ENCODE measurements at places on chromosomes 2 and 18.
A peak's percentile ranks its signal among the peaks of the same experiment; 100 is the strongest.

- DNase-seq, result no peak
Observed at GRCh38 chr18:78792736-78793135, 186.9 kb upstream of the SALL3 start.

GRCh38 chr2:192195548-192196418 is 1.1 kb upstream of the TMEFF2 start:
- DNase-seq, result no peak

DNA sequence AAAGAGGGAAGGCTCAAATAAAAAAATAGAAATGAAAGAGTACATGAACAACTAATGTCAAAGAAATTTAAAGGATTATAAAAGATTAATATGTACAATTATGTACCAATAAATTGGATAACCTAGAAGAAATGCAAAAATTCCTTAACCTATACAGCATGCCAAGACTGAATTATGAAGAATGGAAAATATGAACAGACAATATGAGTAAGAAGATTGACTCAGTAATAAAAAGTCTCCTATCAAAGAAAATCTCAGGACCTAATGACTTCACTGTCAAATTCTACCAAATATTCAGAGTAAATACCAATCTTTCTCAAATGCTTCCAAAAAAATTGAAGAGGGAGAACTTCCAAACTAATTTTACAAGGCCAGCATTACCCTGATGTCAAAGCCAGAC is 120.2 kb upstream of the SPOPL start:
- DNase-seq, result no peak

DNA sequence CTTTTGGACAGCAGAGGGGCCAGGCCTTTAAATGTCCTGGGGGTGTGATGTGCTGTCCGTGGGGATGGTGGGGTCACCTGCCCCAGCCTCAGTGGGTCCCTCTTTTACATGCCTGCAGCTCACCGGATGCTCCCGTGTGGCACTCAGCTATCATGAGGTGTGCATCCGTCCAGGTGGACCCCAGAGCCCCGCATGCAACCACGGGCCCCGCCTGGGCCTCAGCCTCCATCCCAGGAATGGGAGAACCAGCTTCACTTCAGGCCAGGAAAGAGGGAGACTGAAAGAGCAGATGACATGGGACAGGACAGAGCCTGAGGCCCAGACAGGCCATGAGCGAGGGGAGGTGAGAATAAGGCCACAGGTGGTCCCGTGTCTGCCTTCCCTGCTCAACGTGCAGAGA is 37.5 kb downstream of the RAMP1 start:
- no peak for DNase-seq

DNA sequence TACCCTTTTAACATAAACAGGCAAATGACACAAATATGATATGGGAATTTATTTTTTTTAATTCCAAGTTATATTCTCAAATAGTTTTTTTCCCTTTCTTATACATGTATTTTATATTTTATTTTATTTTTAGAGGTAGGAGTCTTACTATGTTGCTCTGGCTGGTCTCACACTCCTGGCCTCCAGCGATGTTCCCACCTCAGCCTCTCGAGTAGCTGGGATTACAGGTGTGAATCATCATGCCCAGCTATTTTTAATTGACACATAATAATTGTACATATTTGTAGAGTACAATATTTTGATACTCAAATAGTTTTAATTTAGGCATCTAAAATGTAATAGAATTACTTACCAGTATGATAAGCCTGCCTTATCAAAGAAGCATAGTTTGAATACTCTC is 12.2 kb downstream of the BAZ2B start:
- no peak for DNase-seq

DNA sequence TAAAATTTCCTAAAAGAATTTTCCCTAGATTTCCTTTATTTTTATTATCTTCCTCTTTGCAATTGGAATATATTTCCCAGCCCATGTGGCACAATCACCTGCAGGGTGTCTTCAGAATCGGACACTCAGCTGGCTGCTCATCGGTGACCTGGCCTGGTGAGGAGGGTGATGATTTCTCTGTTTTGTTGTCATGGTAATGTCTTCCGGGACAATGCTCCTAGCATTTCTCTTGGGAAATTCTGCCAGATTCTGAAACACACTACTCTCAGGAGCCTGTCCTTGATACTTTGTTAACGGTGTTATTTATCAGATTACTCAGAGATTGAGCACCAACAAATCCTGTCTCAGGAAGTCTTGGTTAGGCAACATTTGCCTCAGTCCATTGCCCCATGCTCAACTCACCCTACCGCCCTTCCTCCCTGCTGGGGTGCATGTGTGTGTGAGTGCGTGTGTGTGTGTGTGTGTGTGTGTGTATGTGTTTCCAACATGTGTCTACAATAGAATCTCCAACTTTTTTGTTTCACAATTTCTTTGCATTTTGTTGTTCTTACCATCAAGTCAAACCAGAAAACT is 70.3 kb downstream of the MYT1L start:
- DNase-seq, result peak; percentile 51

DNA sequence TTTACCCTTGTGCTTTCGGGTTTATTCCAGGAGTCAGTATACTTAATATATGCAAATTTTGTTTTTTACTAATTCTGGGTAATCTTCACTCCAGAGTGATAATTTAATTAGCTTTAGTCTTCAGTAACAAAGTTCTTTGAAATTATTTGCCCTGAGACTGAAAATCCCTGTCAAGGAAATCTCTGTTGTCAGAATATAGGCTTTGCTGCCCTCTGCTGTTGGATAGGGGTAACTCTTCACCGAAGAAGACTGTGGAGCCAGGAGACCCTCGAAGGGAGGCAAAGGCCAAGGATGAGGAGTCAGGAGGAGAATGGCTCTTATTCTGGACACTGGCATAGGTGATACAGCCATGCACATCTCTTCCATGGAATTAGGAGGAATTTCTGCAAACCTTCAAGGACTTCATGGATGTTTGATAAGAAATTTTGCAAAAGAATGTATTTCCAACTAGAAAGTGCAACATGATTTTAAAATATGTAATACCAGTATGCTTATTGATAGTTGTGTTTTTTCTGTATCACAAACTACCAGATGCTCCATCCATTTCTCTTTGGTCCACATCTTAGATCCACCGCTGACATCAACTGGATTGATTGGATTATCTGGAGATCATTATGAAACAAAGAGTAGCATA is 182.3 kb downstream of the RDH14 start:
- DNase-seq, result peak; percentile 46

GRCh38 chr2:29309090-29310029 is 194.1 kb downstream of the CLIP4 start:
- DNase-seq, result peak; percentile 66

- no peak for DNase-seq
Observed at GRCh38 chr2:8059794-8060193, 622.1 kb upstream of the ID2 start.

- no peak for DNase-seq
Observed at GRCh38 chr2:151114874-151115273, 146.8 kb downstream of the RBM43 start.

DNA sequence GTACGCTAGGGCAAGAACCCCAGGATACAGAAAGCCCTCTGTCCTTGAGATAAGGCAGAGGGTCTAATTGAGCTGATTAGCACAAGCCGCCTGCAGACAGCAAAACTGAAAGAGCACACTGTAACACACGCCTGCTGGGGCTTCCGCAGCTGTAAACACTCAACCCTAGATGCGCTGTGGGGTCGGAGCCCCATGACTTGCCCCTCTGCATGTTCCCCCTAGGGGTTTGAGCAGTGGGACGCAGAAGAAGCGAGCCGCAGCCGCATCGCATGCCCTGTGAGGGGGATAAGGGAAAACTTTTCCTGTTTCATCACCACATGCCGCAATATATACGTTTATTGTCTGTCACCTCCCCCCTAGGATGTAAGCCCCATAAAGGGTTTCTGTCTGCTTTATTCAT is 384.6 kb downstream of the PLCL1 start:
- no peak for DNase-seq

GRCh38 chr2:239193925-239194677 is 206.7 kb downstream of the HDAC4 start:
- no peak for DNase-seq

DNA sequence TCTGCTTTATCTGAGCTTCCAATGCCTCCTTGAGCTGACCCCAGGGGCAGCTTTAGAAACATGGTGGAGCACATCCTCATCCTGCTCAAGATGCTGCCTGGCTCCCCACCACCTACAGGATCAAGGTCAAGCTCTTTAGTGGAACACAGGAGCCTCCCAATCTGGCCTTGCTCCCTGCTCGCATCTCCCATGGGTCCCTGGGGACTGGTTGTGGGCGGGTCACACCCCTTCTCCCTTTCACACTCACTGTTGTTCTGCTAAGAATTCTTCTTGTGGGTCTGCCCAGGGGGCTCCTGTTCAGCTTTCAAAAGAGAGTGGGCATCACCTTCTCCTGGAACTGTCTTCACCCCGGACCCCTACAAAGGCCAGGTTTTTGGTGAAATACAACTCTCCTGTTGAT is 8.4 kb upstream of the NT5DC4 start:
- DNase-seq, result no peak

DNA sequence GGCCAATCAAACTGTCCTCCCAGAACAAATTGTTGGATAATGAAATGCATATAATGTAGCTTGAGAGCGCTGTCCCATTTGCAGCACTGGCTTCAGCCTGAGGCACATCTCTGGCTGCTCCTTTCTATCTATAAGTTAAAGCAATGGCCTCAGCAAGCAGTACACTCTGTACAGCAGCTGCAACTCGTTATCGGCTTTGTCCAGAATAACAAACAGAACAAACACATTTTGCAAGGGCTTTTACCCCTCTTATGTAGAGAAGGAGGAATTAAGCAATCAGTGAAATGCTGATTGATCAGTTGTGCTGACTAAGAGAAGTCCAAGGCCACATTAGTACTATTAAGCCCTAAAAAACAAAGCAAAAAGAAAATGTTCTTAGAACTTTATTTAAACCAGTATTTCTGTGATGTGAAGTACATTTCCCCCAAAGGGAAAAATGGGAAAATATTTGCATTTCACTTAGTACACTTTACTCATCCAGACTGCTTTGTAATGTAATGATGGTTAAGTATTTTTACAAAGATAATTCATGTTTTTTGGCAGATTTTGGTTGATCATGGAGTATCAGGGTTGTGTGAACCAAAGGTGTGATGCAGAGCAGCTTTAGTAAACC is 15.0 kb upstream of the CPS1 start:
- DNase-seq, result no peak

- no peak for DNase-seq
Observed at GRCh38 chr2:55051026-55051866, 995 bp upstream of the RTN4 start.

DNA sequence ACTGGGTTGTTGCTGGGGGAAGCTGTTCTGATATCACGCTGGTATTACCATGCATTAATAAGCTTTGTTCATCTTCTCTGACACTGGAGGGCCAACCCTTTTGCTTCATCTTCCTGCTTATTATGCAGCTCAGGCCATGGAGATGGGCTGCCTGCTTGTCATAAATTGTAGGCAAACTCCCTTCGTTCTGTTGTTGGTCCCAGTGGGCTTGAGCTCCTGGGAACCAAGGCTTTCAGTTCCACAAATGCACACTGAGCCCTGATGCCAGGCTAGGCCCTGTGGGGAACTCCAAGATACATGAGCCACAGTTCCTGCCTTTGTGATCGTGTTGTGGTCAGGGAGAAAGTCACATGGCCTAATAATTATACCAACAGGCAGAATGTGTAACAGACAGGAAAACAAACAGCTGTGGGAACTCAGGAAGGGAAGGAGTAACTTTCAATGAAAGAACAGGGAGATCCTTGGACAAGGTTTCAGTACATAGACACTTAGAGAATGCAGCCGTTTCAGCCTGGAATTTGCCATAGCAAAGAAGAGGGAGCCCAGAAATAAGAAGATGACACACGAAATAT is 49.0 kb upstream of the BCL2L11 start:
- no peak for DNase-seq

GRCh38 chr18:63936932-63937393 is 12.1 kb upstream of the HMSD start:
- no peak for DNase-seq

GRCh38 chr2:201233812-201234662 is 26.3 kb upstream of the CASP8 start:
- no peak for DNase-seq

DNA sequence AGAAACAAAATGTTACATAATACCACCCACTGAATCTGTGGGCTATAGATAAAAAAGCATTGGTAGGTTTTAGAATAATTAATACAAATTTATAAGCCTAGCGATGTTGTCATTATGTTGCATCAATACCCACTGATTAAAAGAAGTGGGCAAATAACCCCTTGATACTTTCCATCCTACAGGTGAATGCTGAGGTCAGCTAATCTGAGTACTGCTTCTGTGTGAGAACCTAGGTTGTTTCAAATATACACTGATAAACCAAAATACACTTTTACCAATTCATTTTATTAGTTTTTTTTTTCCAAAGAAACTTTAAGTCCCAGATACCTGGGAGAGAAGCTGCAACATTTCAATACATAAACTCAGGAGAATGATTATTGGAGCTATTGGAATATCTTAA is 948.6 kb downstream of the LRP1B start:
- DNase-seq, result no peak

DNA sequence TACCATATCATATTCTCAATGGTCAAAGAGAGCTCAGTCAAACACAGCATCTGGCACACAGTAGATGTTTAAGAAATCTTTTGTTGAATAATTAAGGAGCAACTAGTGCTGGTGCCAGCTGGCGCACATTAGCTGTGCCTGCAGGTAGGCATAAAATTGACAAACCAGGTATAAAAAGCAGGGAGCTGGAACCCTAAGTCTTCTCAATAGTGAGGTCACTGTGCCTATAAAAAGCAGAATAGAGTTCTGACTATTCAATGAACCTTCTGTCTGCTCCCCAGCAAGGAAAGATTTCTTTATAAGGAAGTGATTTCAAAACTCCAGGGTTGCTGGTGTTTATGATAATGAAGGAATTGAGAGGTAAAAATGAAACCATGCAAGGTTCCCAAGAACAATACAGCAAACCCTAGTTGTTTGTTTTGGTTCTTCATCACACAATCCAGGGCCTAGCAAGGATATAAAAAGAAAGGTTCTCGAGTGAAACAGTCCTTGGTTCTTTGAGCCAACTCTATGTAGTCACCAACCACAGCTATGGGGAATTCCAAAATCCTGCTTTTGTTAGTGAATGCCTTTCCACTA is 76.1 kb downstream of the THADA start:
- no peak for DNase-seq

- no peak for DNase-seq
Observed at GRCh38 chr2:167925758-167926157, 321.6 kb downstream of the STK39 start.

DNA sequence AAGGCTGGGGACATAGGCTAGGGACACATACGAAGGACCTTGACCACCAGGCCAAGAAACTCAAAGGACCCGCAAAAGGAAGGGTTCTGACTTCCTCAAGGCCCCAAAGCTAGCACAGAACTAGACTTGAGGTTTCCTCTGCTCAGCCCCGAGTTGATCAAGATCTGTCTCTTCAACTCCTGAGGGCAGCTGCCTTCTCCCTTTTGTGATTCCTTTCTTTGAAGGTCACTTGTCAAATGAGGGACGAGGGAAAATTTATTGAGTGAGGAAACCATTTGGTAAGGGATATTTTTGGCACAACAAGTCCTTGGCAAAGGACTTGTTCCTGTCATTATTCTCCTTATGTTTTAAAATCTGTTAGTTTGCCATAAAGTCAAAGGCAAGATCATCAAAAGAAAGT is 12.3 kb upstream of the ROCK2 start:
- DNase-seq, result no peak

- DNase-seq, result no peak
Observed at GRCh38 chr18:76579301-76579695, 84.3 kb upstream of the ZNF516 start.

- DNase-seq, result no peak
Observed at GRCh38 chr2:29892585-29893259, 28.7 kb downstream of the ALK start.

GRCh38 chr2:113826346-113827285 is 63.3 kb upstream of the ACTR3 start:
- DNase-seq, result no peak

All from NCI-H2171 (cell line).